Glutamatergic neuron (in vitro differentiated cells): ENCODE measurements at places on chromosomes 5 and 9. TPM values are rescaled to one million over a fixed set of nuclear protein-coding genes. Genes with fewer than 3 reads are reported as not detected.

- no peak for DNase-seq
Measured at GRCh38 chr5:164345173-164345849, 839.9 kb downstream of the MAT2B start.

DNA sequence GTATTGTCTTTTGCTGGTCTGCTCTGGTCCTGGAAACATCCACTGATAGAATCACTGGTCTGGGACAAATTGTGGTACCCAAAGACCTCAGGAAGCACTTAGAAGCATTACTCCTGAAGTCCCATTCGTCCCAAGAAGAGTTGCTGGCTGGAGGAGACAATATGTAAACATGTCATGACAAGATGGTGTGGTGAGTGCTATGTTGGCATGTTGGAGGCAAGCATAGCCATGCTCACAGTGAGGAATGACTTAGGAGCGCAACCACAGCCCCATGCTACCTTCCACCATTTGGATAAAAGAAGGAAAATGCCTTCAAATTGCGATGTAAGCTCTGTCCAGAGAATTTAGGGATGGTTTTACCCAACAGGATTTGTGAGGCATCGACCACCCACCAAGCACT lies 115.8 kb upstream of the STC2 start:
- no peak for DNase-seq

GRCh38 chr9:89802781-89803355 lies 198.1 kb downstream of the GADD45G start:
- no peak for DNase-seq

DNA sequence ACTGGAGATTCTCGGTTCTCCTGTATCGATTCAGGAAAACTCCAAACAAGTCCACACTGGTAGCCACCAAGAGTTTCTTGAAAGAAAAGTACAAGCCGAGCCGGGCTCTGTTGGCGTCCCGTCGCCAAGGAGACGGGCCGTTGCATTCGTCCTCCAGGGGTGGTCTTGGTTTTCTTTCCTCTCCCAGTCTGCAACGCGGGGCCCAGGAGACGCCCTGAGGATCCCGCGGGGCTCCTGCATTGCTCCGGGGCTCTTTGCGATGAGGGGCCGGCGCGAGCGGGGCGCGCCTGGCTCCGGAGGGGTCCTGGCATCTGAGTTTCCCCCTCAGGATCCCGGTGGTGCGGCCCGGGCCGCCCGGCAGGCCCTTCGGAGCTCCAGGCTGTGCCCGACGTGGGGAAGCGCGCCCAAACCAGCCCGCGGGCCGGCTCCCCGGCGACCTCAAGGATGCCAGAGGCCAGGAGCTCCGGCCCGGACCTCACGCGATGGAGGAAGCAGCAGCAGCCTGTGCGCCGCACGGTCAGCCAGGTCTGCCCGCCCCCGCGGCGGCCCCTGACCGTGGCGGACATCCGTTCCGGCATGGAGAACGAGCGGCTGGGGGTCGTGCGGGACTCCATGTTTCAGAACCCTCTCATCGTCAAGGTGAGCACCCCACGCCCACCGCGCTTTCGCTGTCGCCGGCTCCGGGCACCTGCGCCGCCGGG lies at the start of gene CFAP77:
Gene CFAP77, plus strand, starts transcription at position 384 of the 701 bp plus-strand sequence. Its CDS starts 61 bp downstream, at position 445.
- peak; percentile 62 for DNase-seq

DNA sequence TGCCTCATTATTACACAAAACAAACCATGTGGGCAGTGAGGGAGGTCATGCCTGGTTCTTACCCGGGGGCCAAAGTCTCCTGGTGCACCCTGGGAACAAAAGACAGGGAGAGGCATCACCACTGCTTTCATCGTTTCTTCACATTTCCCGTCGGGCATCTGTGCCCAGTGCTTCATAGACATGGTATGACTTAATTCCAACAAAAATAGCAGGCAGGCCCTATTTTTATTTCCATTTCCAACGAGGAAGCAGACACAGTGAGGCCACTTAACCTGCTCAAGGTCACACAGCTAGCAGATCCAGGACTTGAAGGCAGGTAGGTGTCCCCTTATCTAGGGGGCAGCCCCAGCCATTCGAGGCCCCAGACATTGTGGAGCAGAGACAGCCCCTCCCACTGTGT lies 34.6 kb upstream of the PHYKPL start:
- DNase-seq, result no peak

GRCh38 chr5:124087752-124088151 lies 575.8 kb downstream of the CSNK1G3 start:
- DNase-seq, result no peak

DNA sequence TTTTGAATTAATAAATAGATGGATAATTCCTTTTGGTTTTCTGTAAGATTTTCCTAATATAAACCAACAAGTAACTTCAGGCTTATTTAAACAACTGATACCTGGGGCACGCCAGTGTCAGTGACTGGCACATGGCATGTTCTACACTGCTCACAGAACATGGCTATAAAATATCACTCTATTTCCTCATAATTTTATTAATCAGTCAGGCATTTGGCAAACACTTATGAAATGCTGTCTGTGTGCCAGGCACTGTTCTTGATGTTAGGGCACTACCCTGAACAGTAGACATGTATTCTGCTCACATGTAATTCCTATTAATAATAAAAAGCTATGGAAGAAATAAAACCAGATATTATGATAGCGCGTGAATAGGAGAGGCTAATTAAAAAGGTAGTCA lies 661.0 kb downstream of the DTWD2 start:
- no peak for DNase-seq

GRCh38 chr9:136748666-136749611 lies 614 bp upstream of the LCN6 start:
- DNase-seq, result no peak

GRCh38 chr9:130050462-130050861 lies 3.2 kb upstream of the GPR107 start:
- no peak for DNase-seq

GRCh38 chr9:114028646-114029045 lies 49.5 kb downstream of the AMBP start:
- DNase-seq, result no peak

DNA sequence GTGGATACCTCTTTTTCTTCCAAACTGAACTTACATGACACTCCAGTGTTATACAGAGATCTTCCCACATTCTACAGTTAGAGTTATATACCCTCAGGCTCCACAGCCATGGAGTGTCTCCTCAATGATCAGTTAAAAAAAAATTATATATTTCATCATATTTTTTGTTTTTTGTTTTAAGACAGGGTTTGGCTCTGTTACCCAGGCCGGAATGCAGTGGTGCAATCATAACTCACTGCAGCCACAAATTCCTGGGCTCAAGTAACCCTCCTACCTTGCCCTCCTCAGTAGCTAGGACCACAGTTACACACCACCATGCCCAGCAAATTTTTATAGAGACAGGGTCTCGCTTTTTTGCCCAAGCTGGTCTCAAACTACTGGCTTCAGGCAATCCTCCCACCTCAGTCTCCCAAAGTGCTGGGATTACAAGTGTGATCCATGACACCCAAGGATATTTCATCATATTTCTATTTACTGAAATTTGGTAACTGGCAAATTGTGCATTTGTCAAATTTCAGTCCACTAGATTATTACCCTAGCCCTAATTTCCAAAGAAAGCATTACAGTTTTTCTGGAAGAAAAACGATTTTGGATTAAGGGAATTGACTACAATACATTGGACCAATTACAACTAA lies 18.1 kb upstream of the SCAI start:
- DNase-seq, result no peak

- DNase-seq, result no peak
Measured at GRCh38 chr9:114855488-114855887, 49.6 kb upstream of the TNFSF15 start.

DNA sequence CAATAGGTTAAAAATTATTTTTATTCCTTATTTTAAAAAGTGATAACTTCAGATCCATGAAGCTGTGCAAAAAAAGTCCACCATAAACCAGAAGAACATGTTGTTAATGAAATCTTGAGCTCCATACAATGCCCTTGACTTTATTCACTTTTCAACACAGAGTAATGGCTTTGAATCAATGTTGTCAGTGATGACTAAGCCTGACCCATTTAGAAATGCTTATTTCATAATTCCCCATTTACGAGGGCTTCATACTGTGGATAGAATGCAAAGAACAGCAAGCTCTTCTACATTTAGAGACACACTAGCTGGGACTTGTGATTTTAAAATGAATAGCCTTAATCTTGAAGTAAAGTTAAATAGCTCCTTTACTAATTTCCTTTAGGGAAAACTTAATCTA lies 25.7 kb upstream of the IL9 start:
- DNase-seq, result no peak

DNA sequence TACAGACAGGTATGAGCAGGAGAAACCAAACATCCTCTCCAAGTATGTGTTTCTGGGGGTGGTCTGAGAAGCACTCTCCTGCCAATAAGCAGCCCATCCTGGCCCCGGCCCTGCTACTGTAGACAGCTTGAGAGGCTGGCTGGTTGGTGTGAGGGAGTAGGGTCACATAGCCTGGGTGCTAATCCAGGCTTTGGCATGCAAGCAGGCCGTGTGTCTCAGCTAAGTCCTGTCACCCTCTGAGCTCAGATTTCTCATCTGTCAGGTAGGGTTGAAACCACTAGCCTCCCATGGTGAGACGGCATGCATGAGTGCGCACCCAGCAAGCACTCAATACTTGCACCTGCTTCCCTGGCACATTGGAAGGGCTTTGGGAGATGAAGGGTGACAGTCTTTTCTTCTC lies 49.8 kb upstream of the PHYKPL start:
- no peak for DNase-seq

The YTHDC2 gene
- total RNA-seq, result 39.9 TPM

The FOXE1 gene
- not detected for total RNA-seq

The PTGES gene
- total RNA-seq, result 1.0 TPM

The MTRR gene
- total RNA-seq, result 37.9 TPM

The NIPBL gene
- total RNA-seq, result 81.1 TPM

The SPATA31C1 gene
- total RNA-seq, result not detected

The GABRA6 gene
- total RNA-seq, result not detected

The TAS2R1 gene
- total RNA-seq, result not detected
